Mesangial cell (primary cell): ENCODE measurements at places on chromosomes 2 and 18. TPM values are rescaled to one million over a fixed set of nuclear protein-coding genes. Genes with fewer than 3 reads are reported as not detected.

The SPP2 gene
- total RNA-seq = not detected in 2 replicates

The KRTCAP3 gene
- total RNA-seq = 0.49 and 8.9 TPM in 2 replicates

The AQP12B gene
- total RNA-seq = not detected in 2 replicates

The CYP27A1 gene
- 11.9 and 26.1 TPM in 2 replicates for total RNA-seq

The SLC14A1 gene
- 0.38 and 2.8 TPM in 2 replicates for total RNA-seq

The RFTN2 gene
- 0.16 and 1.0 TPM in 2 replicates for total RNA-seq
